T-helper 2 cell treated with Interferon-gamma antibody and Interleukin-4, amounts not matched to agents 100 ng/mL and 5 ng/mL, for 36 hours (primary cell): ENCODE measurements at places on chromosomes 5 and 9. TPM values are rescaled to one million over a fixed set of nuclear protein-coding genes. Genes with fewer than 3 reads are reported as not detected.

Gene ITGA1
- total RNA-seq: 3.2 and 4.6 TPM in 2 replicates

Gene AFAP1L1
- total RNA-seq: not detected in 2 replicates

Gene ADAMTSL1
- not detected in 2 replicates for total RNA-seq

Gene SPINK4
- not detected in 2 replicates for total RNA-seq

Gene CTXN3
- not detected in 2 replicates for total RNA-seq

Gene STPG3
- not detected in 2 replicates for total RNA-seq

Gene SKP1
- 204 and 207 TPM in 2 replicates for total RNA-seq

Gene PCDHGA8
- total RNA-seq: 0.18 TPM in 2 replicates

Gene ADGRV1
- 0.02 and 0.59 TPM in 2 replicates for total RNA-seq

Gene F2RL2
- total RNA-seq: not detected in 2 replicates

Gene TAF1L
- 0.05 and 0.07 TPM in 2 replicates for total RNA-seq

Gene RIOK2
- total RNA-seq: 29.2 and 30.1 TPM in 2 replicates

Gene PCDHGA5
- total RNA-seq: 0.41 and 0.55 TPM in 2 replicates

Gene ANKRD34B
- not detected in 2 replicates for total RNA-seq

Gene C1QTNF3
- 4.5 TPM in 2 replicates for total RNA-seq

Gene SLC36A3
- not detected in 2 replicates for total RNA-seq

Gene SH3RF2
- total RNA-seq: 0.14 and 0.45 TPM in 2 replicates

Gene EFNA5
- 0.11 and 0.23 TPM in 2 replicates for total RNA-seq

Gene YIPF5
- 39.6 and 41.5 TPM in 2 replicates for total RNA-seq

Gene IFNW1
- not detected in 2 replicates for total RNA-seq

Gene PCDHB16
- not detected in 2 replicates for total RNA-seq

Gene PDLIM7
- total RNA-seq: 43.7 and 48.3 TPM in 2 replicates

Gene FOXD4L6
- total RNA-seq: not detected in 2 replicates

Gene OR1Q1
- total RNA-seq: not detected in 2 replicates

Gene AHRR
- total RNA-seq: 39.4 and 42.2 TPM in 2 replicates

Gene CDKN2B
- 3.5 and 4.0 TPM in 2 replicates for total RNA-seq

Gene LVRN
- total RNA-seq: 0.05 TPM in 1 of 2 replicates, not detected in the other

Gene SPINK6
- not detected in 2 replicates for total RNA-seq

Gene NOP16
- 40.2 and 47.8 TPM in 2 replicates for total RNA-seq

Gene IL4
- 4.0 and 7.9 TPM in 2 replicates for total RNA-seq

Gene PPP1R26
- total RNA-seq: 1.0 and 1.1 TPM in 2 replicates
